GM18507 (cell line): ENCODE measurements at places on chromosomes 12 and 14.

DNA sequence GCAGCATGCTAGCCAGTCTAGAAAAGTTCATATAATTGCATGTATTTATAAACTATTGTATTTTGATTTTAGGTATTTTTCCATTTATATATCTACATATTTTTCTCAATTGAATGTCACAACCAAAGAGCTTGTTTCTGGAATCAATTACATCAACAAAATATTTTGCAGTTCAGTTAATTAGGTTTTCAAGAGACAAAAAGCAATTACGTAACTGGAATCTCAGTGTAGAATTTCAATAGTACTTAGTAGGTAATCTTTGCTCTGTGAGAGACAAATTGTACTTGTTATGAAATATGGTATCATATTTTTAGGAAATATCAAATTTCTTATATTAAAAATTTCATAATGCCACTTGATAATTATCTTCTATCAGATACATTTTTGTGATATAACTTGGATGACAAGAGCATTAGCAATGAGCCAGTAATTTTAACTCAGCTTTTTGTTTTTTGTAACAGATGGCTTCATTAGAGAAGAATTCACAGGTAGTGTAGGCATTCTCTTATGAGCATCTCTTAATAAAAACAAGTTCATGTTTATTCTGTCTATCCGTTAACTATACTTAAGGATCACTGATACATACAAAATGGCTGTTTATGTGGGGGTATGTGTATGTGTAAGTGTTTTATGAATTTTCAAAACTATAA lies 774.7 kb downstream of the C12orf50 start:
- DNase-seq, result no peak

- no peak for DNase-seq
These were observed 379.3 kb upstream of the DCN start for GRCh38 chr12:91561958-91562325.

DNA sequence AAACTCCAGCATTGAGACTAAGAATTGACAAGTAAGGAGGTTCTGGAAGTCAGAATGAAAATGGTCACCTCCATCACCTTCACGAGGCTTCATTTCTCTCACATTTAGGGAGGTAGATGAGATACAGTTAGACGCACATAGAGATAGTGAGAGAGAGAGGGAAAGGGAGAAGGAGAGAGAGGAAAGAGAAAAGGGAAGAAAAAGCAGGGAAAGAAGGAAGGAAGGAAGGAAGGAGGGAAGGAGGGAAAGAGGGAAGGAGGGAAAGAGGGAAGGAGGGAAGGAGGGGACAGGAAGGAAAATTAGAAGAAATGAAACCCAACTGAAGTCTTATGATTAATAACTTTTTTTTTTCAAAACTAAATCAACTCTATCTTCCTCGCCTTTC lies 10.7 kb upstream of the FOXG1 start:
- DNase-seq, result no peak

GRCh38 chr14:99524091-99524661 lies 43.0 kb downstream of the CCNK start:
- DNase-seq, result no peak
